ENCODE measurements at places on chromosomes 6 and 20. TPM values are rescaled to one million over a fixed set of nuclear protein-coding genes. Genes with fewer than 3 reads are reported as not detected.

DNA sequence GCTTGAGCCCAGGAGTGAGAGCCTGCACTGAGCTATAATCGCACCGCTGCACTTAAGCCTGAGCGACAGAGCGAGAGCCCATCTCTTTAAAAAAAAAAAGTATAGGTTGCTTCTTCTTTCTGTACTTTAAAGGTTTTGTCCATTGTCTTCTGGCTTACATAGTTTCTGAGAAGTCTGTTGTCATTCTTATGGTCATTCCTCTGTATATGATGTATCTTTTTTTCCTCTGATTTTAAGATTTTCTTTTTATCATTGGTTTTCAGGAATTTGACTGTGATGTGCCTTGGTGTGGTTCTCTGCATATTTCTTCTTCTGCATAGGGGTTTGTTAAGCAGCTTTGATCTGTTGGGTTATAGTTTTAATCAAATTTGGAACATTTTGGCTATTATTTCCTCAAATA, 29.1 kb downstream of the QRSL1 start:
- no peak for DNase-seq

- no peak for DNase-seq
These were observed 130.1 kb upstream of the DST start for GRCh38 chr6:56772737-56773184.

DNA sequence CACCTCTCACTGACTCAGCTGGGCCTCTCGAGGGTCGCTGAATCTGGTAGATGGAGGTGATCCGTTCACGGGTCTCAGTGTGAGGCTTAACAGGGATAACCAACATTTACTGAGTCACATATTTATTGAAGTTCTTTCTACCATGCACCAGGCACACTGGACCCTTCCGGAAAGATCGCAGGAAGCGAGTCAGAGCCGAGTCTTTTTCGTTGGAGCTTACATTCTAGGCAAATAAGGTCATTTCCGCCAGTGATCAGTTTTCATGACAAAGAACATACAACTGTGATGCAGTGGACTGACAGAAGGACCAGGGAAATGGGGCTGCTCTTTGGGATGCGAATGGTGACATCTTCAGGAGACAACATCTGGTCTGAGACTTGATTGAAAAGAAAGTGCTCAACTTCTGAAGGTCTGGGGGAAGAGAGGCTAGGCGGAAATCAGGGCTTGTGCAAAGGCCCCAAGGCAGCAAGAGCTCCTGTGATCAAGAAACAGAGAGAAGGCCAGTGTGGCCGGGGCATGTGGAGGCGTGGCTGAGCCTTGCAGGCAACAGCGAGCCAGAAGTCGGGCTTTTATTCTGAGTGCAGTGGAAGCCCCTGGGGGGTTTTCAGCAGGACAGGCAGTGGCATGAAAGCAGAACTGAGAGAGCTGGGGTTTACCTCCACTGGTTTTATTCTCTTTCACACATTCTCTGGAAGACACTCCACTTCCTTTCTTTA, 56.7 kb downstream of the APCDD1L start:
- DNase-seq = no peak

Gene PGC
- not detected for polyA plus RNA-seq

Gene AVP
- polyA plus RNA-seq = not detected

- no peak for DNase-seq
These were observed 31.5 kb downstream of the SULF2 start for GRCh38 chr20:47753576-47754387.

Gene HLA-DRB1
- 107 TPM for polyA plus RNA-seq

DNA sequence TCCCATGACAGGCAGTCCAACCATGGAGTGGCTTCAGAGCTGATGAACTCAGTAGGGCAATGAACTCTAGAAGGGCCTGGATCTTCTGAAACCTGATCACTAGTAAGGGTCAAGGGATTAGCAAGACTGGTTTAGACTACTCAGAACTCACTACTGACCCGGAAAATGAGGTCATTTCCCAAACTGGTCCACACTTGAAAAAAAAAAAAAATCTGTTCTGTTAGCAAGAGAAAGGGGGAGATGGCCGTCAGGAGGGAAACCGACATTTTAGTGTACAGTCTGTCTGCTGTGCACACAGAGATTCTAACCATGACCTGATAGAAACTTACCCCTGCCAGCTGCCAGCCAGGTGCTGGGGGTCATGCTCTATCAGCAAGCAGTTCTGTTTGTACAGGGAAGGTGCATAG, 262.4 kb upstream of the AGPAT4 start:
- DNase-seq = no peak

DNA sequence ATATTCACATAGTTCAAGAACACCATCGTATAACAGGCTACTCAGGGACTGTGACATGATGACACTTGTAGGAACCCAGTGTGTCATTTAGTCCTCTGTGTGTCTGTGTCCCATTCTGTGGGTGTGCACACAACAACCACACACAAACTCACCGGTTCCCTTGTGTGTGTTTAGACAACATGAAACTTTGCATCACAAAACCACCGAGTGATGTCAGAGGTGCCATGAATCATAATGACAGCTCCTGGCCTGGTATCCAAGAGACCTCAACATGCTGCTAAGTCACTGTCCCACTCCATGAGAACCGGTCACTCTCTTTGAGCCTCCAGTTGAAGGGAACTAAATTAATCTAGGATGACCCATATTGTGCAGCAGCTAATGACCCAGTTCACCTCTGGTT, 421.3 kb downstream of the PREX1 start:
- no peak for DNase-seq

DNA sequence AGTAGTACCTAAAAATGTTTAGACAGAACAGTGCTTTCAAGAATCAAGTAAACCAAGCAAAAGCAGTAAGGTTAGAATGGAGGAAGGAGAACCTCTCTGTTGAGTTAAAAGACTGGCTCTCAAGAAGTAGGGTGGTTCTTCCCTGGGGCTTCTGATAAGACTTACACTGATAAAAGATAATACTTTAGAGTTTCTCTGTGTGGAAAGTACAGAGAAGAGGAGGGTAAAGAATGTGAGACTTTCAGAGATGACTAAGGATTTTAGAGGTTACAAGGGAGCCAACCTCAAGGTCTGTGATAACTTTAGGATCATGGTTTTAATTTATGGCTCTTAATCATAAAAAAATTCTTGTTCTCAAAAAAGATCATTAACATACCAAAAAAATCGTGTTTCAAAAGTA, 30.9 kb upstream of the ALDH8A1 start:
- DNase-seq = no peak

DNA sequence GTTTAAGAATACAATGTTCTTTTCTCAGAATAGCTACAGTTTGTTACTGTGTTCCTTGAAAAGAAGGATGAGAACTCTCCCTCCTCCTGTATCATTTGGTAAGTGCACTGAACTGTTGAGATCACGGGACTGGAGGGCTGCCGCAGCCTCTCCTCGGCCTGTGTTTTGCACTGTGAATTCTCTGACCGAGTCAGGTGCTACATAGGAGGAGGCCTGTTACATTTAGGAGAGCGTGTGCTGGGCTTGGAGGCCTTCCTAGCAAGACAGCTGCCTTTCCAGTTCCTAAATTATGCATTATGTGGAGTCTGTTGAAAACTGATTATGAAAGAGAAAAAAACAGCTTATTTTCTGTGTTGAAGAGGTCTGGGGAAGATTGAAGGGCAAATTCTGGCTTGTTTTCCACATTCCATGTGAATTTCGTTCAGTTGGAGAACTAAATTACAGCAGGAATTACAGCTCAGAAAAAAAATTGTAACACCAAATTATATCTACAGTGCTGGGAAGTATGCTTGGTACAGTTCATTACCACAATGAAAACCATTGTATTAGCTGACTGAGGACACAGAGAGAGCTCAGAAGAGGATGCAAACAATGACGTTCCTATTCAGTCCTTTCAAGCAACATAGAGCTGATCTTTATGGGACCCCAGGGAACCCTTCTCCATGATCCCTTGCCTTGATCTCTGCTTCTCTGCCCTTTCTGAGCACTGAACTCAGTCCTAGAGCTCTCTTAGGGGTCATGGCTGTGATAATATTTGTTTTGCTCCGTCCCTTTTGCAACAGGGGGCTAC, 2.8 kb downstream of the TMC2 start:
- DNase-seq = no peak

DNA sequence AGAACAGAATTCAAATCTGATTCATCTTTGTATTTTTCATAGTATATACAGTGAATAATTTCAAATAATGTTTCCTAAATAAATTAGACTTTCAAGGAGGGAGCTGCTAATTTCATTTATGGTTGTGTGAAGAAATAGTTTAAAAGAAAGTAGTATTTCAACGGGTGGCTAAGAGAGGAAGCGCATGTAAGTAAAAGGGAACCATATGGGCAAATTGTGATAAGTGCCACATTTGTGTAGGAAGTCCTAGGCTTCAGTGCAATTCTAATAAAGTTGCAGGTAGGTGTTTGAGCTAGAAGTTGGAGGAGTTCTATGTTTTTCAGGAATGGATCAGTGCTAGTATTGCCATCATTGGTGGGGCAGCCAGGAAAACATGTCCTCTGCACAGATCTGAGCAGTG, 178.8 kb upstream of the PRDM1 start:
- DNase-seq = no peak
